ENCODE measurements at places on chromosomes 3 and 15. TPM values are rescaled to one million over a fixed set of nuclear protein-coding genes. Genes with fewer than 3 reads are reported as not detected.
A peak's percentile ranks its signal among the peaks of the same experiment; 100 is the strongest.

- DNase-seq, result no peak
These were observed 51.0 kb upstream of the LMCD1 start for GRCh38 chr3:8450618-8451017.

- DNase-seq, result no peak
These were observed 117.0 kb downstream of the SMAD6 start for GRCh38 chr15:66819084-66819483.

- no peak for DNase-seq
These were observed 7.9 kb upstream of the BNC1 start for GRCh38 chr15:83292317-83292716.

GRCh38 chr3:175346573-175347356, 487.6 kb downstream of the NAALADL2 start:
- peak; percentile 53 for DNase-seq

DNA sequence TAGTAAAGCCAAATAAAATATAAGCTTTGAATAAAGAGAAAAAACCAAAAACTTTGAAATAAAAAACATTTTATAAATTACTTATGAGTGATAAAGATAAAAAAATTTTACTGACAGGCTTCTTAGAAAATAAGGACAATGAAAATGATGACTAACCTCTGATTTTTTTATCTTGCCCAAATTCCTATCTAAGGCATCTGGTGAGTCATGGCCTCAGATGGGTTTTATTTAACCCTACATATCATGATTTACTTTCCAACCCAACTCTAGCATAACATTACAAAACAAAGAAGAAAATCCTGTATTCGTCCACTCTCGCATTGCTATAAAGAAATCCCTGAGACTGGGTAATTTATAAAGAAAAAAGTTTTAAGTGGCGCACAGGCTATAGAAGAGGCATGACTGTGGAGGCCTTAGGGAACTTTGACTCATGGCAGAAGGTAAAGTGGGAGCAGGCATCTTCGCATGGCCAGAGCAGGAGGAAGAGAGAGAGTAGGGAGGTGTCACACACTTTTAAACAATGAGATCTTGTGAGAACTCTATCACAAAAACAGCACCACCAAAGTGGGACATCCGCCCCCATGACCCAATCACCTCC, 152.1 kb downstream of the NEK10 start:
- DNase-seq, result no peak

GRCh38 chr15:82047453-82048400, 1.9 kb upstream of the MEX3B start:
- DNase-seq, result peak; percentile 90

DNA sequence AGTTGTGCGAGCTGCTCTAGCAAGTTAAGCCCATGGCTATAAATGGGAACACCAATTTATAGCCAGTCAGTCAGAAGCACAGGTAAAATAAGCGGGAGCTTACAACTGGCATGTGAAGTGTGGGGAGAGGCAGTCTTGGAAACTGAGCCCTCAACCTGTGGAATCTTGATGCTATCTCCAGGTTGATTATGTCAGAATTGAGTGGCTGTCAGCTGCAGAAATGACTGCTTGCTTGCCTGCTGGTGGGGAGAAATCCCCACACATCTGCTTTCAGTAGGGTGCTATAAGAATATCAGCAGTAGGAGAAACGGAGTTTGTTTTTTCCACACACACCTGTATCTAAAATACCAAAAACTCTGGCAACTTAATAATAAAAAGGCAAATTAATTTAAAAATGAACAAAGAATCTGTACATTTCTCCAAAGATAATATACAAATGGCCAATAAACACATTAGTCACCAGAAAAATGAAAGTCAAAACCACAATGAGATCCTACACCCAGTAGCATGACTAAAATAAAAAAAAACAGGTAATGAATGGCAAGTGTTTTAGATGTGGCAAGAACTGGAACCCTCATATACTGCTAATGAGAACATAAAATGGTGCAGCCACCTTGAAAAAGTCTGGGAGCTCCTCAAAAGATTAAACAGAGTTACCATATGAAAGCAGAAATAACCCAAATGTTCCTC, 26.0 kb upstream of the MAP4 start:
- DNase-seq, result no peak

- no peak for DNase-seq
These were observed 268.6 kb upstream of the SLCO3A1 start for GRCh38 chr15:91584895-91585294.

DNA sequence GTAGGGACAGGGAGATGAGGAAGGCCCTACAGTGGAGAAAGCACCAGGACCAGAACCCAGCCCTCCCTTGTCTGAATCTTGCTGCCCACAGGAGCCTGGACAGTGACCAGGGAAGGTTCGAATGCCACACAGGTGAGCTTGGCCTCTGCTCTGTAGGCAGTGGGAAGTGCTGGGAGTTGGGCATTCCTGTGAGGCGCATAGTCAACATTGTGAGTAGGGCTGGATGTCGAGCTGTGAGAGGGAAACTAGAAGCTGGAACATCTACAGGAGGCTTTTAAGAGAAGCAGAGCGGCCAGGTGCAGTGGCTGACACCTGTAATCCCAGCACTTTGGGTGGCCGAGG, 20.3 kb upstream of the ALAS1 start:
- DNase-seq, result no peak

DNA sequence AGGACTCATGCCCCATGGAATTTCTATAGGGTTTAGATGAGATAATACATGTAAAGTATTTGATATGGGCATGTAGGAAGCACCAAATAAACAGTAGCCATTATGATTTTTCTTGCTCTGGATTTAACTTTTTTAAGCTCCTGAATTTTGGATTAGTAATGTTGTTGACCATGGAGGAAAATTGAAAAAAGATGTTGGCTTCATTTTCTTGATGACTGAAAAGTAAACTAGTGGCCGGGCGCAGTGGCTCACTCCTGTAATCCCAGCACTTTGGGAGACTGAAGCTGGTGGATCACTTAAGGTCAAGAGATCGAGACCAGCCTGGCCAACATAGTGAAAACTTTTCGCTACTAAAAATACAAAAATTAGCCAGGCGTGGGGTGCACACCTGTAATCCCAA, 120.3 kb downstream of the PTPRG start:
- DNase-seq, result no peak

DNA sequence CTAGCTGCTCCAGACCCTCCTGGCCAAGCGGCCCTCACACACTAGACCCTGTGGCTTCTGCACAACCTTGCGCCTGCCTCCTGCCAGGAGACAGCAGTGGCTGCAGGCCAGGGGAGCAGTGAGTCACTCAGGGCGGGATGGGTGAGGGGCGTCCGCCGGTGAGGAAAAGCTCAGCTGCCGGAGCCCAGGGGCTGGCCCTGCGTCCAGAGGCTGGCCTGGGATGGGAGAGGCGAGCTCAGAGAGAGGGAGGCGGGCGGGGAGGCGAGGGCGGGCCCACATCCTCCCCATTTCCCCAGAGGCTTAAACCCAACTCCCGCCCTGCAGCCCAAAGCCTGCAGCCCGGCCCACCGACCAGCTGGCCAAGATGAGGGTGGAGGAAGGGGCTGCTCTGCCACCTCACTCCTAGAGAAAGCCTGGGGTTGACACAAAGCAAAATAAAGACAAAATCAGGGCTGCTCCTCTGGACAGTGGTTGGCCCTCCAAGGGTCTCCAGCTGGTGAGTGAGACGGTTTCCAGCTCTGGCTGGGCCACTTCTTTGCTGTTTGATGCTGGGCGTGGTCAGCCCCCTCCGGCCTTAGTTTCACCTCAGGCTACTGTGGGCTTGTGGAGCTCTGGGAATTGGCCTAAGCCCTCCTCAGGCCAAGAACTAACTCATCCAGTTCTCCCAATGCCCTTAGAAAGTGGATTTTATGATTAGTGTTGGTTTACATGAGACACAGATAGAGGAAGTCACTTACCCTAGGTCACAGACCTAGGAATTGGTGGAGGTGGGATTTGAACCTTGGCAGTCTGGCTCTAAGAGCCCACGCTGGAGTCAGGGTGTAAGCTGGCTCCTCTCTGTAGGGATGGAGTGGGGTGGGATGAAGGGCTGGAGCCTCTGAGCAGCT, 50.6 kb downstream of the IQSEC1 start:
- DNase-seq, result no peak

GRCh38 chr3:99475229-99475628, 163.2 kb upstream of the COL8A1 start:
- no peak for DNase-seq

DNA sequence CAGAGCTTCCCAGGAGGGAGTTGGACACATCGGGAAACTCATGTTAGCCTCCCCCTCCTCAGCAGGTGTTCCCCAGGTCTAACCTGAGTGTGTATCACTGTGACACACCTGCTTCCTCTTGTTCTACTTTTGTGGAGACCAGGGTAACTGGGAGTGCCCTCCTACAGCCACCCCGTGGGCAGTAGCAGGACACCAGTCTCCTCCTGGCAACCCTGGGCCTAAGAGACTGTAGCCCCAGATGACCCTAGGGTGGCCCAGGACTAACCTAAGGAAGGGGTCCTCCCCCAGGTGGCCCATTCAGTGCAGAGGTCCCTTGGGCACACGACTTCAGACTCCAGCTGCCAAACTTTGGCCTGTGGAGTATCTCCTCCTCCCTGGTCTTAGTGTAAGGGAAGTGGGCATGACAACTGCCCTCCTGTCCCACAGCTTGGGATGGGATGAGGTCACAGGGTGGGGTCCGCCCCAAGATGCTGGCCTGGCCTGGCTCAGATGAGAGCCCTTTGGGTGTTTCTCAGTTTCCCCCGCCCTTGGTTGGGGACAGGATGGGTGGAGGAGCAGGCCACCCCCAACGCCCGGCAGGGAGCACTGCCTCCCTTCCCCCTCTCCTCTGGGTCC, 4.8 kb downstream of the CSK start:
- DNase-seq, result no peak

GRCh38 chr3:164984947-164985346, 93.3 kb downstream of the SI start:
- DNase-seq, result no peak

Gene NMB
- 29.7 TPM for polyA plus RNA-seq

Gene DUOXA1
- polyA plus RNA-seq, result not detected

Gene NRG4
- 9.2 TPM for polyA plus RNA-seq

Gene CCRL2
- 0.93 TPM for polyA plus RNA-seq
